Activated CD4-positive, alpha-beta T cell treated with anti-CD3 and anti-CD28 coated beads, Interleukin-2, amount 10 ng/mL, durations not matched to agents 24 days and 14 days (primary cell): ENCODE measurements at places on chromosomes 2 and 18.
A peak's percentile ranks its signal among the peaks of the same experiment; 100 is the strongest.

DNA sequence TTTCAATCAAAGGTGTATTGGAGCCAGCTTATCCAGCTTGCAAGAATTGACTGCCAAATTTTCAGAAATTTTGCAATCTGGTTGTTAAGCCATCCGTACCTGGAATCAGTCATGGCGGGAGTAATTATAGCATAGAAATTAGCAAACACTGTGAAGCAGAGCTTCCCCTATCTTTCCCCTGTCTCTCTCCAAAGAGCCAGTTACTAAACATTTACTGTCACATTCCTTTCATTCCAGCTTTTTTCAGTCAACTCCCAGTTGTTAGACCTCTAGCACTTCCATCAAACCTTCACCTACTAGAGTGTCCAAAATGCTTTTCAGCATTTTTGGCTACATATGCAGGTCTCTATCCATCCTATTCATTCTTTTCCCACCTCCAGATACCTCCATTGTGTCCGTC, 137.4 kb downstream of the MC4R start:
- DNase-seq: no peak

GRCh38 chr18:13452388-13452811, 233.8 kb downstream of the LDLRAD4 start:
- DNase-seq: no peak

GRCh38 chr2:152396051-152396511, 61.1 kb downstream of the FMNL2 start:
- no peak for DNase-seq

- no peak for DNase-seq
These were observed 12.5 kb upstream of the HK2 start for GRCh38 chr2:74821177-74822126.

GRCh38 chr18:32439241-32439640, 31.4 kb downstream of the GAREM1 start:
- DNase-seq: no peak

GRCh38 chr2:170816504-170817092, at the start of gene GAD1:
Gene GAD1 (plus strand): TSS chr2:170816887. CDS start chr2:170818592, 1,705 bp downstream.
- peak; percentile 91 for DNase-seq

DNA sequence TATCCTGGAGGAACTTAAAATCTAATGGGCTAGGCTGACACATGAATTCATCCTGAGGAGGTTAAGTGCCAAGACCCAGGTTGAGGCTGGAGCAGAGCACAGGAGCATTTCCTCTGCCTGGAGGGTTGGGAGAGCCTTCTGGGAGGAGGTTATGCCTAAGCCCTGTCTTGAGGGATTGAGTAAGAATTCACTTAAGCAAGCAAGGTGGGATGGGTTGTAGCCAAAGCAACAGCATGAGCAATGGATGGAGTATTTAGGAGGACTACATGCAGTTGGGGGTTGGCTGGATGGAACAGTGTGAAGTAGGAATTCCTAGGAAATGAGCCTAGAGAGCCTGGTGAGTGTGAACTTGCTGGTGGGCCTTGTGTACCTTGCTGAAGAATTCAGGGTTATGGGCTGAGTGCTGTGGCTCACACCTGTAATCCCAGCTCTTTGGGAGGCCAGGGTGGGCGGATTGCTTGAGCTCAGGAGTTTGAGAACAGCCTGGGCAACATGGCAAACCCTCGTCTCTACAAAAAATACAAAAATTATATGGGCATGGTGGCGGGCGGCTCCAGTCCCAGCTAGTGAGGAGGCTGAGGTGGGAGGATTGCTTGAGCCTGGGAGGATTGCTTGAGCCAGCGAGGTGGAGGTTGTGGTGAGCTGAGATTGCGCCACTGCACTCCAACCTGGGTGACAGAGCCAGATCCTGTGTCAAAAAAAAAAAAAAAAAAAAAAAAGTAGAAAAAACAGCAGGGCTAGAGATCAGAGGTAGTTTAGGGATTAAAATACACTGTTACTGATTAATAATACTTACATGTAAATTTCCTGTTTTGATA, 22.2 kb downstream of the TANC1 start:
- no peak for DNase-seq

DNA sequence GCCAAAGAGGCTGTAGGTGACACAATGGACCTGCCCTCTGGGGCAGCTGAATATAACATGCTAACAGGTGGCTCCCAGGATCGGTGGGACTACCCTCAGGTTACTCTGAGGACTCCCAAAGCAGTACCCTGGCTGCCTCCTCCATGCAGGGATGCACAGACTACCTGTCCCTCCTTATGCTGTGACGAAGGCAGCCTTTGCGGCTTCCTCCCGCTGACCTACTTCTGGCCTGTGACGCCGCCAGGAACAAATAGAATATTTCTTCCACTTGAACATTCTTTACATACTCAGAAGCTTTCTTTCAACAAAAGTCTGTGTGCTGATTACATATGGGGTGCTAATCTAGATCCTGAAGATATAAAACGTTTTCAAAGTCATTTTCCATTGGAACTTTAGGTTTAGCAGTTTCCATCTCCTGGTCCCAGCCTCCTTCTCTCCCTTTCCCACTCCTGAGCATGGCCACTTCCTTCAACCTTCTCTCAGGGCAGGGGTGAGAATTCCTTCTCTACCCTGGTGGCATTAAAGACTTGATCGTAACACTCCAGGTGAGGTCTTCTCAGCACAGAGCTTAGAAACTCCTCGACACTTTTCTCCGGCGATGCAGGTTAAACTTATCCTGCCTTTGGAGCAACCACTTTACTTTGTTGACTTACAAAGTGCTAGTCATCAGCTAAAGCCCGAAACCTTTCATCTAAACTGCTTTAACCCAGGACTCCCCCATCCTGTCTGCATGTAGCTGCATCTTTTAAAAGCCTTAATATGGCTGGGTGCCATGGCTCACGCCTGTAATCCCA, 58.9 kb upstream of the STK17B start:
- DNase-seq: peak; percentile 85

DNA sequence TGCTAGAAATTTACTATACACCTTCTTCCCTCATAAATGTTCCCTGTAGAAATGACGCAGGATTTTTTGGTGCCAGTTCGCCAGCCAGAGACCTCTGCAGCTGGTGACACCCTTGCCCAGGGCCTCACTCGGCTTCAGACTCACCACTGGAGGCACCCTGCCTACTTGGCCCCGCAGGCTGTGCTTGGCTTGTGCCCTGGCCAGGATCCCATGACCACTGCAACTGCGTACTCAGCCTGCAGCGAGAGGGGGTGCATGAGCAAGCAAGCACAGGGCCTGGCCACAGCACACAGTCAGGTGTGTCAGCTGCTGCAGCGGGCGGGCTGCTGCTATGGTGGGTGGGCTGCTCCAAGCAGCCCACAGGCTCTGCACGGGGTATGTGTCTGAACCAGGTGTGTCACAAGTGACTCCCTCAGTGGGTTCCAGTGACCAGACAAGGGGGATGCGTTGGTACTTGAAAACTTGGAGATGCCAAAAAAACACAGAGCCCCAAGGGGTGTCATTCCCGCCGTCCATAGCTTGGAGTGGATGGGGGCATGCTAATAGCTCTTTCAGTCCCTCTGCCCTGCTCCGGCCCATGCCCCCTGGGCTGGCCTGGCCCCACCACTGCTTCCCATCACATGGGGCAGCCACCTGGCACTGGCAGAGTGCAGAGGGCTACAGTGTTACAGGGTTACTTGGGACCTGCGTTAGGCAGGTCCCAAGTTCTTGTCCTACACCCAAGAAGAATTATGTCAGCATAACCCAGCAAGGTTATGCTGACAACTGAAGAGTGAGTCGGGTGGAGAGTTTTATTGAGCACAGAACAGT, 46.6 kb upstream of the TANC1 start:
- no peak for DNase-seq

DNA sequence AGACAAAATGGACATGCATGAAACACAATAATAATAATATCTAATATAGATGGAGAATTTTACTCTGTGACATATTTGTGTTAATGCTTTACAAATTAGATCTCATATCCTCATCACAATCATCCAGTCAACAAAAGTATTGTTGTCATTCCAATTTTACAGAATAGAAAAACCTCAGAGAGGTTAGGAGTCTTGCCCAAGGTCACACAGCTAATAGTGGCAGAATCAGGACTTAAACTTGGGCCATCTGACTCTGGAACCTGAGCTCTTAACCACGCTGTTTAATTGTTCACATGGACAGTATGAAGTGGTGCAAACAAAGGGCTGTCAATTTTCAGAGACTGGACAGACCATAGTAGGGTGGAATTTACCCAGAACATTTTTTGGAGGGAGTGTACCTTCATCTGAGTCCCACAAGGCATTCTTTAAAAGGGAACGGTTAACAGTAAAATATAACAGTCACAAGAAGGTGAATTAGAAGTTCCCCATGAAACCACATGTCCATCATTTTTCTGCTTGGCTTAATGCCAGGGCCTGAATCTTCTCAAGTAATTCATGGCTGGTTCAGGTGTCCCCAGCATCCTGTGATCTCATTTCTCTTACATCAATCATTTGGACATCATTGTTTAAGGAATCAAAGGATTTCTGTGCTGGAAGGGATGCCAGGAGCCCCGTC, 35.4 kb upstream of the CCDC93 start:
- DNase-seq: no peak

GRCh38 chr2:153641046-153641445, 162.5 kb upstream of the RPRM start:
- DNase-seq: no peak

GRCh38 chr2:135951041-135951583, 34.3 kb downstream of the DARS1 start:
- no peak for DNase-seq

- DNase-seq: no peak
These were observed 421.0 kb downstream of the PARD3B start for GRCh38 chr2:204966245-204966644.

DNA sequence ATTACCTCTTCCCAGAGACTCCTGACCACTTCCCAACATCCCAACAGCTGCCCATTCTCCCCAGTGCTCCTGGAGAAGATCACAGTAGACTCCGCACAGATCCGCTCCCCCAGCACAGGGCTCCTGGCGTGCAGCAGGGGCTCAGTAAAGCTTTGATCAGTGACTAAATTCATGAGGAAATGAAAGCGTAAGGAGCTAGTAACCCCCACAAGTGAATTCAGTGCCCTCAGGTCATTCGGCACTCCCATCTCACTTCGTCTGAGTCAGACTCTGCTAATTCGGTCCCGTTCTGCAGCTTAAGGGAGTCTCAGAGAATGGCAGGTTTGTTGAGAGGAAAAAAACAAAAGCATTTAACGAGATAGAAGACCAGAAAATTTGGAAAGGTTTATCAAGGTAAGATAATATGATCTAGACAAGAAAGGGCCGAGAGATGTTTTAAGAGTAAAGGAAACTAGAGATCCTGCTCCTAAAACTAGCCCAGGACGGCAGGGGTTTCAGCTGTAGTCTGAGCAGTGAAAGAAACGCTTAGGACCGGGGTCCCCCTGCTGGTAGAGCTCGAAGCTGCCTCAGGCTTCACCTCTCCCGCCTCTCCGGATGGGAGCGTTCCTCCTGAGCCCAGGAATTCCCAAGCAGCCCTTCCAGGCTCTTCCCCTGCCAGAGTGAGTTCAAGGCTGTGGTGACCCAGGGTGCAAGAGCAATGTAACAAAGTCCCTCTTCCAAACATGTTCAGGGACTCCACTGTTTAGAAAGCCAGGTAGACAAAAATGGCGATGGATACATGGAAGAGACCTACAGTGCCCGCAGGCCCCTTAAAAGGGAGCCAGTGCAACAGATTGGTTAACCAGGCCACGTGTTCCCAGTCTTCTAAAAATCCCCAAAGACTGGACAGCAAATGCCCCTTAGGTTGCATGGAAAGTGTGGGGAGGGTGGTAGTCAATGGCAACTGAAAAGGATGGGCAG, 127.3 kb downstream of the DNER start:
- DNase-seq: peak; percentile 70

DNA sequence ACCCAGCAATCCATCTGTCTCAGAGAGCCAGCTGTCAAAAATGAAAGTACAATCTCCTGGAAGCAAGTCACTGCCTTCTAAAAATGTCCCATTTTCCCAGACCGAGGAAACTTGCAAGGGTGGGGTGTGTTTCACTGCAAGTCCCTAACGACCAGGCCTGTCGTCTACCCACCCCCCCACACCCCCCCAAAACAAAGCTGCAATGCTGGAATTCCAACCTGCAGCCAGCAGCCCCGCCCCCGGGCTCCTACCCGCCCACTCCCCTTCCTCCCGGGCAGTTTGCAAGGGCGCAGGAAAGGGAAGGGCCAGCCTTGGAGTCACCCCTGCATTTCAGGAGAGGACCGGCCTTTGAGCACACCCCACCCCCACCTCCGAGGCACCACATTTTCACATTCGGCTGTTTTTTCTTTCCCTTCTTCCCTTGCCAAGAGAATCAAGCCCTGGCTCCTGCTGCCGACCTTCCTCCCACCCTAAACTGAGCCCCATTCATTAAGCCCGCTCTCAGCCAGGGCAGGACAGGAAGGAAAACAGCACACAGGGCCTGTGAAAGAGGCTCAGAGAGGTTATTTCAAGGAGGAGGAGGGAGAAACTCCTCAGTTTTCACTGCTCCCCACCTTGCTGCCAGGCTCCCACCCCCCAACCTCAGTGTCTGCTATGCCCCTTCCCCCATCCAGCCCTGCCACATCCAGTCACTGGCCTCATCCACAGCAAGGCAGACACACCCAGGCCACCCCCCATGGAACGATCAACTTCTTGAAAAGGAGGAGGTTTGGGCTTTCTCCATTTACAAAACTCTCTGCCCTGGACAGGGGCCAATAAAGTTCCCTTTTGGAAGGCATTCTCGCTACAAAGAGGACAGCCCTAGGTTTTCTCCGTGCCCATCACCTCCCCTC, 11.3 kb downstream of the SMAD7 start:
- DNase-seq: no peak

DNA sequence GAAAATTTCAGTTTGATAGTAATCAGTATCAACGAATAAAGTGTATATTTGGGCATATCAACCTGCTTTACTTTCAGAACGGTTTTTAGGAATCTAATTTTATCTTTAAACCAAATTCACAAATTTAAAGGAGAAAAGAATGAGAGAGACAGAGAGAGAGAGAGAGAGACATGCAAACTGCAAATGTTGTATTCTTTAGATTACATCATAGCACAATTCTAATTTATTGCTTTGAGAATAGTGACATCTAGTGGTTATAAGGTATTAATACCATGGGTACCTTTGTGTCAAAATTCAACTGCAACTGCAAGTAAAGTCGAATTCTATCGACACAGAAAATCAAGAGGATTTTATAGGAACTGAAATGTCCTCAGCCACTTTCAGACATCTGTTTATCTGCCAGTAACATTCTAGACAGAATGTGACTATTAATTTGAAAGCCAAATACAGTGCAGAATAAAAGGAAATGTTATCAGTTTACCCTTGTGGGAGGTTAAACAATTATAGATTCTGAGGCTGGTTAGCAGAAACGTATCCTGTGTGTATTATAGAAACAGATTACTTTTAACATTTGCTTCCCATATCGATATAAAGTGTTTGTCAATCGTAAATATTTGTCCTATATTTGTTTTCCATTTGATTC, 529.8 kb upstream of the VRK2 start:
- DNase-seq: no peak
